ENCODE measurements at places on chromosomes 5 and 9.

DNA sequence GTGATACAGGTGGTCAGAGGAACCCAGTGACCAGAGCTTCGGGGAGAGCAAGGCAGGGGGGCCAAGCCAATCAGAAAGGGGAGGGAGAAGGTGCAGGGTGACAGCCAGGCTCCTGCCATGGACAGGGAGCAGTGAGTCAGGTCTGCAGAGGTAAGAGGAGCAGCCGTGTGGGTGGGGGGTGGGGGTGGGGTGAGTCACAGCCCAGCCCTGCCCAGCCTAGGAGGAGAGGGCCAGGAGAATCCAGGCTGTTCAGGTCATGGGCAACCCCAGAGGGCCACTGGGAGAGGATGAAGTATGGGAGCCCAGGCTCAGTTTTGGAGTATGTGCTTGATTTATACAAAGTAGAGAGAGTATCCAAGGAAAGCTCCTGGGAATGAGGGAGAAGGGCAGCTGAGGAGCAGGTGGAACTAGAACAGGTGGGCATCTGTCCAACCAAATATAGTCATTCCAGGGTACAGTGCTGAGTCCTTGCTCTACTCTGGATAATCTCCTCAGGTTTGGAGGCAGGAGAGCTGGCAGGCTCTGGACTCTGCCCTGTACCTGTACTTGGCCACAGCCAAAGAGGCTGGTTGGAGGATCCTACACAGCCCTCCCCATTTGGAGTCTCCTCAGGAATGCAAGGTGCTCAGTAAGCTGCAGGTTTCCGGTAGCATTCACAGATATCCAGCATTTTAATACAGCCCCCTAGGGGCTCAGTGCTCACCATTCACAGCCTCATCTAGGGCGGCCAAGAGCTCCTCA lies 1.6 kb downstream of the HBEGF start:
- no peak for DNase-seq

- DNase-seq = peak; percentile 55
Observed at GRCh38 chr9:20315677-20316076, 306.6 kb downstream of the MLLT3 start.

DNA sequence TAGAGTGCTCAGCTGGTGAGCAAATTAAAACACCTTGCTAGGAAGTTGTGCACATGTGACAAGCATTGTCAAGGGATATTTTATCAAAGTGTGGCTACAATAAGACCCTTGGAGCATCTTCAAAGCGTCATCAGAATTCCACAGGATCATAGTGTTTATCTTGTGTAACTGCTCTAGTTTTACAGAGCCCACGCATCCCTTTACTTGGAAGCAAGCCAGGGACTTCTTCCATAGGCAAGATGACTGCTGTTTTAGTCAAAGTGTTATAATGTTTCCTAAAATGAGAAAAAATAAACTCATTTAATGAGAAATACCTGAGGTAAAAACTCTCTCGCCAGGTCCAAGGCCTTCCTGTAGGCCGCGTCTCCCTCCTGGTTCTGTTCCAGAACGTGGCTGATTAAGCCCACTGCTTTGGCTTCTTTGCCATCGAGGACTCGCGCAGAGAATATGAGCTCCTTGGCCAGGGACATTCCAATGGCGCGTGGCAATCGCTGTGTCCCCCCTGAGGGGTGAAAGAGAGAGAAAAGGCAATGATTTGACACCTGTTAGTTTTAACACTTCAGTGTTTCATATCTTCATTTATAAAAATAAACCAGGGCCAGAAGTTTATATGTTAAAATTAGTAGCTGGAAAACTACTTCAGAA lies 141.1 kb downstream of the AUH start:
- DNase-seq = no peak

GRCh38 chr9:76181020-76181641 lies 213.1 kb downstream of the RFK start:
- DNase-seq = peak; percentile 89

- no peak for DNase-seq
Observed at GRCh38 chr9:96554801-96555566, 64.7 kb downstream of the CDC14B start.

DNA sequence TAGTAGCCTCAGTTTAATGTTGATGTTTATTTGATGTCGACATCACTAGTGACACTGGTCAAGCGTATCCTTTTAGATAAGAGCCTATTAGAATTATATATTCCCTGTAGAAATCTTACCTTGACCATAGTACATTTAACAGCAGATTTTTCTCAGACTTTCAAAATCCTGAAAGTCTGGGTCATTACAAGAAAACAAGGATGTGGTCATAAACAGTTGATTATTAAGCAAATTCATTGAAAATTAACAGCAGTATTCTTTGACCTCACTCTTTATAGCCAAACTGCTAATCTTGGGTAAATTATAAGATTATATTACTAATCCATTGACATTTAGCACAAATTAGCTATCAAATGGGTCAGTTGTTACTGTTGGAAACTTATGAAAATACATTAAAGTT lies 83.4 kb downstream of the GHR start:
- DNase-seq = no peak

DNA sequence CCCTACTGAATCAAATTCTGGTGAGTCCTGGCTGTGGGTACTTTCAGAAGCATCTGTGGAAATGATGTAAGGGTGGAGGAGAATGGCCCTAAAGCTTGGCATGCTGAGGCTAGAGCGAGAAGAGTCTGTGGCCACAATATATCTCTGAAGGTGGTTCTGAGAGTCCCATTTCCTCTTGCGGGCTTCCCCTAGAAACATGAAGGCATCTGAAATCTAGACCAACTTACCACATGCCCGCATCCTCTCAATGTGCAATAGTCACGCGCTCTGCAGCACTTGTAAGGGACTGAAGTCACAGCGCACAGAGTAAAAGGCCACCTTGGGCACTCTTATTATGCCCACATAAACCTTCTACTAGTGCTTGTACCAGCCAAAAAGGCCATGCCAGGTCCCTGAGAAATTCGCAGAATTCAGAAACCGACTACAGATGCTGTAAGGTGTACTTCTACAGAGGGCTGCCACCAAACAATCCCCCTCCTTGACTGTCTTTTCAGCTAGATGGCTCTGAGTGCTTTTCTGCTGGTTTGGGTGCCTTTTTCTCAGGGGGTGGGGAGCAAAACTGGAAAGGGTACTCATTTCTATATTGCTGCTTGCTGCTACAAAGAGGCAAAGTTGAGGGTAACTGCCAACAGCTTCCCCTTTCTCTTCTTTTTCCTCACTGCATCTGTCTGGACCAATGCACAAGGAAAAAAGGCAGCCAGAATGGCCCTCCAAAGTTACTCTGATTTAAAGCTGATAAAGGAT lies 107.3 kb downstream of the ZDHHC21 start:
- no peak for DNase-seq

GRCh38 chr9:119827126-119827525 lies 457.9 kb upstream of the BRINP1 start:
- no peak for DNase-seq

All from H4 (cell line).